ENCODE measurements at places on chromosomes 3 and 15.

- no peak for DNase-seq
Measured at GRCh38 chr3:125037498-125038150, 18.2 kb downstream of the HEG1 start.

- no peak for DNase-seq
Measured at GRCh38 chr3:85726241-85726640, 767.5 kb downstream of the CADM2 start.

GRCh38 chr15:61049934-61050333 is 179.2 kb downstream of the RORA start:
- no peak for DNase-seq

- no peak for DNase-seq
Measured at GRCh38 chr15:65264863-65265430, 21.7 kb downstream of the PARP16 start.

DNA sequence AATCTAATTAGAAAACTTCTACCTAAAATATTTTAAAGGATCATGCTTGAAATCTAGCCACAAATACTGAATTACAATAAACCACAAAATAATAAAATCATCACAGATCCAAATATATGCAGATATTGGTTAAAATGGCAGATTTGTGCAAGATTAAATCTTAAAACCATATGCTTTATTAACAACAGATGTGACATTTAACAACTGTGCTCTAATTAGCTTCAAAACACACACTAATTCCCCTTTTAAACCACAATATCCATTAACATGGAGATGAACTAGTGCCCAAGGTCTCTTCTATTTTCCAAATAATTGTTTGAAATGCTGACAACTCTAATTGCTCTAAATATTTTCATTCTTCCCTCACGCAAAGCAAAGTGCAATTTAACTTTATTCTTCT is 1530.3 kb downstream of the SI start:
- DNase-seq = no peak

GRCh38 chr15:33565094-33565493 is 254.3 kb downstream of the RYR3 start:
- no peak for DNase-seq

DNA sequence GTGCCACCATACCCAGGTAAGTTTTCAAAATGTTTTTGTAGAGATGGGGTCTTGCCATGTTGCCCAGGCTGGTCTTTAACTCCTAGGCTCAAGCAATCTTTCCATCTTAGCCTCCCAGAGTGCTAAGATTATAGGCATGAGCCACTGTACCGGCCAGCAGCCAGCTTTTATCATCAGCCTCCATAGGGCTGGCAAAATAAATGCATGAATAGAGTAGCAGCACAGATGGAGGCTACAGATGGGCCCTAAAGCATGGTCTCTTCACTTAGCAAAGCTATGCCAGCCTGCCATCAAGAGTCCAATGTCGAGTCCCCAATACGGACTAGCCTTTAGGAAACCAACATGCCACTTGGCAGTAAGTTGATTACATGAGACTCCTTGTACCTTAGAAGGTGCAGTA is 63.8 kb downstream of the CNTN3 start:
- no peak for DNase-seq

- DNase-seq = no peak
Measured at GRCh38 chr3:160684368-160684740, 7.4 kb downstream of the ARL14 start.

GRCh38 chr15:67161881-67162280 is 92.6 kb downstream of the AAGAB start:
- DNase-seq = peak; percentile 29

DNA sequence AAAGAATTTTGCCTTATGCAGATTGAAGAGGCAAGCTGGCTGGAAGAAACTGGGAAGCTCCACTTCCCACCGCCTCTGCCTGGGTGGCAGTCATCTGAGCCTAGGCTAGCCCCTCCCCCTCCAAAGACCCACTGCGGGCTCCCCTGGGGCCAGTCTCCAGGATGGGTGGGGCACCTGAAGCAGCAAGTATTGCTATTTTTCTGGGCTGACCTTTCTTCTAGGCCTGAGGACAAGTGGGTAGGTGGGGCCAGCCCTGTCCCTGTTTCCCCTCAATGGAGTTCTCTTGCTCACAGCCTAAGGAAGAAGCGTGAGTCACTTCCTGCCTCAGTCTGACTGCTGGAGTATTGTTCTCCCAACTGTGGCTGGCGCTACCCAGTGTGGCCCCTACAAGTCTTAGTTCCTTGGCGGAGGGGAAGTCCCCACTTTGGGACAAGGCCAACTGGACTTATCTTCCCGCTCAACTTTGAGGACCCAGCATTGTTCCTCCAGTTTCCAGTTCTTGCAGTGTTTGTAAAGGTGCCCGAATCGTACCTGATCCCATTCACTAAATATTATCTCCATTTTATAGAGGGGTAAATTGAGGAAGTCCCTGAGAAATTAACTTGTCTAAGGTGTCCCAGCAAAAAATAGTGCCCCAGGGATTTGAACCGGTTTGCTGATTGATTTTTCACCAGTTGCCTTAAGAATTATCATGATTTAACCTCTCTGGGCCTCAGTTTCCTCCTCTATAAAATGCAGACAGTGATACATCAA is 1.4 kb downstream of the FURIN start:
- peak; percentile 87 for DNase-seq

DNA sequence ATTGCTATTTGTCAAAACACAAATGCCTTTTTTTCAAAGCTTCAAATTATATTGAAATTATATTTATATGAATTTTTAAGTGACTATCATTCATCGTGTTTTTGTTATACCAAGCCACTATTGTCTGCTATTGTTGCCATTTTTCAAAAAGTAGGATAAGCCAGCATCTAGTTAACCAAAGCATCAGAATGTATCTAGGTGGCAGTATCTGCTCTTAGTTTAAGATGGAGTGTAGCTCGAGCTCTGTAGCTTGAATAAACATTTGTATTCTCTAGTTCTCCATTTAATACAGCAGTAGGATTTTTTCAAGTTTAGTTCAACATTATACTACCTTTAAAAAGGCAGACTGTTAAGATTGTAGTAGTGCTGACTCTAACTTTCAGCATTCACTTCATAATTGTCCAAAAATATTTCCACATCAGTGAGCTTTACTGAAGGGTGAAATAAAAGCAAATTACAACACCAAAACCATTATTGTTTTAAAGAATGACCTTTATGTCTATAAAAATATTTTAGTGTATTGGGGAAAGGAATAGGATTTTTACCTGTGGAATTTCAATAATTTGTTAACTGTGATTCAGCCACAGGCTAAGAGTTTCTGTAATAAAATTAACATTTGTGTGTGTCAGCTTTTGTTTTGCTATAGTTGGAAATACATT is 19.6 kb upstream of the C15orf61 start:
- no peak for DNase-seq

GRCh38 chr3:4980229-4981203 is 1.3 kb downstream of the BHLHE40 start:
- peak; percentile 97 for DNase-seq

- no peak for DNase-seq
Measured at GRCh38 chr3:104520228-104520655, 846.5 kb upstream of the ALCAM start.

GRCh38 chr3:110070161-110070916 is 733.0 kb upstream of the DPPA4 start:
- no peak for DNase-seq

DNA sequence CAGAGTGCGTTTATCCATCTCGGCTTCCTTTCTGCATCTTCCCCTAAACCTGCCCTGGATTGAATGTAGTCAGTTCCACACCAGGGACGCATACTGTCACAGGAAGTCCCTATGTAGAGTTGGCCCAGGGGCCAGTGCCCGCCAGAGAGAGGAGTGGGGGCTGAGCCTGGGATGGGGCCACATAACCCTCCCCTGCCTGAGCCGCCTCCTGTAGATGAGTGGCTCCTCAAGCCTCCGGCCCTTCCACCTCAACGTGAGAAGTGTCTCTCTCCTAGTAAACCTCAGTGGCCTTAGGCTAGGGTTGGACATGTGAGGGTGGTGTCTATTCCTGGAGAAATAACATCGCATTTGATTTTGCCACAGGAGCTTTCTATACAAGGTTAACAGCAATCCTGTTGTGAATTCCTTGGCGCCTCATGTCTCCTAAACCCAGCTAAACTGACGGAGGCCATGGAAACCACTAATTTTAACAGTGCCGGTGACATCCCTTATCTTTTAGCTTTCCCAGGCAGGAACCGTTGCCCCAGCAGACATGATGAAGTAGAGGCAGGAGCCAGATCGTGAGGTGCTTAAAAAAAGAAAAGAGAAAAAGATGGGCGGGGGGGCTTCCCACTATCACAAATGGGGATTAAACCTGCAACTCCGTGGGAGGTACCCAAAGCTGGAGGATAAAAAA is 171.1 kb downstream of the CHDH start:
- DNase-seq = no peak

DNA sequence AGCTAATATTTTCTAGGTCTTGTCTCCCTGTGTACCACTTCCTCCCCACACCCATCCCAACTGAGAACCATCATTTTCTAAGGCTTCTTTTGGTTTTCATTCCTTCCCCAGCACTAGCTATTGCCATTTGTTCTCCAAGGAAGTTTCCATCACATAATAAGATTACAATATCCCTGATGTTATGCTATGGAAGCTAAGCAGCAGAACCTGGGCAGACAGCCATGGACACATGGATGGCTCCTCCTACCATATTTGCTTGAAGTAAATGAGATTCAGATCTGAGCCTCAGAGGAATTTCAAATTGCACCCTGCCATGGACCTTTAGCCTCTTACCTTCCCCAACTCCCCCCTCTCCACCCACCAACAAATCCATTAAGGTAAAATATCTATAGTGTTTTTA is 31.5 kb downstream of the GASK1A start:
- DNase-seq = no peak

DNA sequence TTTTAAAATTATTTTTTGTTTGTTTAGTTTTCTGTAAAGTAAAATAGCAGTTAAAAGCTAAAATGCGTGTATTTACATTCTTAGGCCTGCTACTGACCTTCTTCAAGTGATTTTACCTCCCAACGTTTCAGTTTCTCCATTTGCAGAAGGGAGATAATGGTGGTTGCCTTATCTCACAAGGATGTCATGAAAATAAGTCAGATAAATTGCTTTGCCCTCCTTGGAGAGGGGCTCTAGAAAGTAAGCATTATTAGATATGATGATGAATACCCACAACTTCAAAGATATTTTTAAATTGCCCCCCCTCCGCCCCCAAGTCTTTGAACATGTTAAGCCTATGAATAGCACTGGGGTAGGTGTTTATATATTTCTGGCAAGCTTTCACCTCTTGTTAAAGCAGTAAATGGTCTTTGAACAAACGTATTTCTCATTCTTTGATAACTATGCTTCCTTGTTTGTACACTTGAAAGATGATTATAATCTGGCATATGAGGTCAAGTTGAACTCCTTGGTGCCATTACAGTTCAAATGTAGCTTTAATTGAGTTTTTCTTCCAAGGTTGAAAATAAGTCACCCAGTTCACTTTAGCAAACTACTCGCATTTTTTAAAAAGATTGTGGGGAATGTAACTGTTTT is 6.4 kb downstream of the TERC start:
- no peak for DNase-seq

DNA sequence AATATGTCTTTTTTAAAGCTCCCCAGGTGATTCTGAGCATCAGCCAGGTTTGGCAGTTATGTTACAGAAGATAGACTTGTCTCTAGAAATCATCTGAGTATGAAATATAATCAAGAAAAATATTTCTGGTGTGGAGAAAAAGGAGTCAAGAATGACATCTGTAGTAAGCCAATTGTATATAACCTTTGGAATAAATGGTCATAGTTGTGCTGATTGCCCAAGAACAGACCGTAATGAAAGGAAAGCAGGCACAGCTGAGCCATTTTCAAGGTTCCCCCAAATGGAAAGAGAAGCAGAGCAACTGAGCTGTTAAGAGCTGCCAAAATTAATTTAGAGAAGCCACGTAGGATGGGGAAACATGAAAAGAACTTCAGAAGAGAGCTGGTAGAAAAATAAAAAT is 26.6 kb downstream of the GOLM2 start:
- no peak for DNase-seq

DNA sequence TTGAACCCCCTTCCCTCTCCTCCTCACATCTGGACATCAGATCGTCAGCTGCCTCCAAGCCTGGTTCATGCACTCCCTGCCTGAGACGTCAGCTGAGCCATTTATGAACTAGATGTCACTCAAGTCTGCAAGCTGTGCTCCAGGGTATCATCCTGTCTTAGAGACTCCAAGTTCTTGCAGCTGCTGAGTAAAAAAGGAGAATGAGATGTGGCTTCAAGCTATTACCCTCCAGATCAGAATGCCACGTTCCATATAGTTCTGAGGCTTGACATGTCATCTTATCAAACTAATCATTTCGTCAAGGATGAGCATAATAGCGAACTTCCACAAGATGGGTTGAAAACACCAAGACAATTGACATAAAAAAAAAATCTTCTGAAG is 766.3 kb downstream of the TBL1XR1 start:
- DNase-seq = no peak

DNA sequence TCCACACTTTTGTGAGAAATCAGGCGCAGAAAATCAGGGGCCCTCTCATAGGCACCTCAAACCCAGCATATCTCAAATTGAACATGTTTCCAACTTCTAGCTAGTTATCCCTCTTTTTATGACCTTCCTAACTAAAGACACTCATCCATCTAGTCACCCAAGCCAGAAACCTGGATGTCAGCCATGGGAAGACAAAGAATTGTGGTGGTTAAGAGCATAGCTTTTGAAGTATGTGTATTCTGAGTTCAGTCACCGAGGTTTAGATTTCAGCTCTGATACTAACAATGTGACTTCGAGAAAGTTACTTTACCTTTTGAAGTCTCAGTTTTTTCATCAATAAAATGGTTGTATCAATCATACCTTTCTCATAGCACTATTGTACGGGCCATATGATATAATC is 495.5 kb downstream of the NLGN1 start:
- no peak for DNase-seq

DNA sequence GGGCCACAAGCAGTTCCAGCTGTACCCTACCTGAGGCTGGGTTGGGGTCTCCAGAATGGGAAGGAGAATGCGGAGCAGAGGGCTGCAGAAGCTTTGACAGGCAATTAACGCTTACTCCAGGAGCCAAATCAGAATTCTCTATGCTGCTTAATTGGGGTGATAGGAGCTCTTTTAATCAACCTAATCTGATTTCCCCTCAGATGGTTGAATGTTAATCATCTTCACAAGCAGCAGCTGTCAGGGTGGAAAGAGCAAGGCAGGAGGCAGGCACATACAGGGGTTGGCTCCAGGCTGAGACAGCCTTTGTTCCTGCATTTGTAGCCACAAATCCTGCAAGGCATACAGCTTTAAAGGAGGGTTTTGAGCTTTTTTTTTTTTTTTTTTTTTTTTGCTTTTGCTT is 2.6 kb downstream of the CILP start:
- peak; percentile 34 for DNase-seq

GRCh38 chr15:39488516-39488915 is 92.4 kb upstream of the THBS1 start:
- DNase-seq = peak; percentile 93

- no peak for DNase-seq
Measured at GRCh38 chr3:5140230-5140621, 18.1 kb downstream of the ARL8B start.

- no peak for DNase-seq
Measured at GRCh38 chr3:18177271-18177670, 247.9 kb downstream of the SATB1 start.

- DNase-seq = no peak
Measured at GRCh38 chr3:22366781-22367180, 615.8 kb upstream of the ZNF385D start.

- peak; percentile 77 for DNase-seq
Measured at GRCh38 chr15:89912145-89912673, 543 bp downstream of the ARPIN start.

GRCh38 chr15:82103468-82103867 is 57.6 kb upstream of the MEX3B start:
- no peak for DNase-seq

All from sigmoid colon (tissue), 7 donors.